Right lung (tissue), 10 donors: ENCODE measurements at places on chromosomes 7 and 10. TPM values are rescaled to one million over a fixed set of nuclear protein-coding genes. Genes with fewer than 3 reads are reported as not detected.

The GTF2IRD1 gene
- 28.0 TPM for polyA plus RNA-seq

The GRID2IP gene
- polyA plus RNA-seq, result 1.3 TPM

GRCh38 chr7:106069471-106070200, 42.5 kb downstream of the SYPL1 start:
- no peak for DNase-seq

GRCh38 chr7:28005075-28005846, 175.3 kb downstream of the JAZF1 start:
- no peak for DNase-seq
